A549 treated with GW870086 at 1 μM for 4 hours (cell line): ENCODE measurements at places on chromosomes 7 and 10. TPM values are rescaled to one million over a fixed set of nuclear protein-coding genes. Genes with fewer than 3 reads are reported as not detected.

ANKRD30A gene
- 0.31 to 1.2 TPM (median 0.57 TPM) in 5 replicates for total RNA-seq

SRI gene
- total RNA-seq, result 105 to 140 TPM (median 130 TPM) in 5 replicates

SLC39A12 gene
- total RNA-seq, result not detected in 5 replicates

LRRC17 gene
- total RNA-seq, result 0.06 to 0.14 TPM in 2 of 5 replicates, not detected in the others

PNLIPRP3 gene
- not detected in 5 replicates for total RNA-seq

CYP26A1 gene
- total RNA-seq, result 2.0 to 3.1 TPM (median 2.5 TPM) in 5 replicates
